ENCODE measurements at places on chromosomes 13 and 19.

- no peak for DNase-seq
These were observed 40.1 kb downstream of the SERTM1 start for GRCh38 chr13:36713887-36714286.

GRCh38 chr13:101242720-101243119, 173.6 kb downstream of the NALCN start:
- DNase-seq = no peak

- DNase-seq = no peak
These were observed 1.8 kb downstream of the FXYD1 start for GRCh38 chr19:35140207-35140961.

GRCh38 chr13:50713523-50714248, 129.8 kb downstream of the DLEU7 start:
- DNase-seq = no peak

DNA sequence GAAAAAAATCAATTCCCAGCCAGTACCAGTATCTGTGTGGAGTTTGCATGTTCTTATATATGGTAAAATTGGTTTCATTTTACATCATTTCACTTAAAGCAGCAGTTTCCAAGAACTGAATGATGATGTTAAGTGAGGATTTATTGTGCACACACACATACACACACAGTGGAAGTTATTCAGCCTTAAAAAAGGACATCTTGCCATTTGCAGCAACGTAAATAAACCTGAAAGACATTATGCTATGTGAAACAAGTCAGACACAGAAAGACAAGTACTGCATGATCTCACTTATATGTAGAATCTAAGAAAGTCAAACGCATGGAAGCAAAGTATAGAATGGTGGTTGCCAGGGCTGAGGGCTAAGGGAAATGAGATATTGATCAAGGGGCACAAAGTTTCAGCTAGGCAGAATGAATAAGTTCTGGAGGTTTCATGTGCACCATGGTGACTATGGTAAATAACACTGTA, 5.3 kb downstream of the SIGLECL1 start:
- no peak for DNase-seq

Measured in epithelial cell of prostate (primary cell).